Germinal center (tissue), 1 donor: ENCODE measurements at places on chromosomes 3 and 15.

DNA sequence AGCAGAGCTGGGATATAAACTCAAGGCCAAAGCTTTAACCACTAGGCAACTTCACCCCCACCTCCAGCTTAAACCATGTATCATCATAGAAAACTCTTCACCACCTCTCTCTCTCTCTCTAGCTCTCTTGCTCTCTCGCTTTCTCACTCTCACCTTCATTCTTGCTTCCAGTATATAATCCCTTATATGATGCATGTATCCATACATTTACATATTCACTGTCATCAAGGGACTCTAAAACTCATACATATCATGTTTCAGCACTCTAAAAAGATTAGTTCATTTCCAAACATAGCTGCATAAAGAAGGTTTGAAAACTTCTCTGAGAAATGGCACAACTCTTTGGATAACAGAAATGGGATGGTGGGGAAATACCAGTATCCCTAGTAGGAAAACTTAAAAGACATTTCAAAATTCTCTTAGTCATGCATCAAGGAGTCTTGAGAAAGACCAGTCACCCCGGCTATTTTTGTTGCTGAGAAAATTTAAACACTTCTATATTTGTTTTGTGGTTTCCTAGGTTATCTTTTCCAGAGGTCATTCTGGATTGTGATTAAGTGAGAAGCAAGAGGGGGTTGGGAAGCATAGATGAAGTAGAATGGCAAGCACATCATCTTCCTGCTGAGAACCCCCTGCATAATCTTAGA is 447.8 kb upstream of the THBS1 start:
- DNase-seq = no peak

DNA sequence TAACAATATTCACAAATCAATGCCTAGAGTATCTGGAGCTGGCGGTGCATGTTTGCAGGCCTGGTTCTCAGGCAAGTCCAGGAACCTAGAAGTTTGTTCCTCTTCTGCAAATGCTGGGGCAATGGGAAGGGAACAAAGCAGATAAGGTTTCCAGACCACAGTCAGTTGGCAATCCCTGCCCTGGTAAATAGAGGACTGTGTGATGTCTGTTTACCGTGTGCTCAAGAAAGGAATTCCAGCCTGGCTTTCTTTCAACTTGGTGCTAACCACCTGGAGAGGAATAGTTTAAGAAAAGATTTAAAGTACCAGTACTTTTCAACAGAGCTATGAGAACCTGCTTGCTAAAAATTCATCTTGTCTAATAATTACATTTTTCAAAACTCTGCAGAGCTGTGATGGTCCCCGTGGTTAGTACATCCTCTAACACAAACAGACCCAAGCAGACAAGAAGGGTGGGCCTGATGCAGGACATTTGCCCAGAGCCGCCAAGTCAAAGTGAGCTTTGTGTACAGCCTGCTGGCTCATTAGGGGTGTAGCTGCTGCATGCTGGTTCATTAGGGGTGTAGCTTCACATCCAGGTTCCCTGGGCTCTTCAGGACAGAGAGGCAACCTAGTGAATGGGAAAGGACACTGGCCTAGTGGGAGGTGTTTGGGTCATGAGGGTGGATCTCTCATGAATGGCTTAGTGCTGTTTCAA is 220.5 kb downstream of the SQOR start:
- no peak for DNase-seq

- DNase-seq = no peak
Observed at GRCh38 chr3:137335478-137335877, 377.7 kb downstream of the IL20RB start.

- DNase-seq = no peak
Observed at GRCh38 chr3:147483578-147483977, 74.4 kb downstream of the ZIC1 start.

DNA sequence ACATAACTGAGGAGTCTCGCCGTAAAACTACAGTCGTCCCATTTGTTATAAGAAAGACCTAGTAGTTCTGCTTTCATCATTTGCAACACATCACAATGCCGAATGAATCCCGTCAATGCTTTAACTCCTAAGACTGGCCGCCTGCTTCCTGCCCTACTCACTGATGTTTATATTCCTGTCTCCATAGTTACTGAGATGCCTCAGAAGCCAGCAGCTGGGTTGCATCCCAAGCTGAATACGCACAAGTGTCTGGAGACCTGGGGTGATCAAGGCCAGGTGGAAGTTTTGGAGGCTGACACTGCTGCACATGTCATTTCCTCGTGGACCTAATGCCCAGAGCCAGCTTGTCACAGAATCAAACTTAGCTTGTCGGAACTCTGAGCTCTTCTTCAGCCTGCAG is 95.2 kb upstream of the UBE2E1 start:
- no peak for DNase-seq

- no peak for DNase-seq
Observed at GRCh38 chr3:53694666-53695323, 151.4 kb downstream of the CHDH start.
